ENCODE measurements at places on chromosomes 11 and 22.

DNA sequence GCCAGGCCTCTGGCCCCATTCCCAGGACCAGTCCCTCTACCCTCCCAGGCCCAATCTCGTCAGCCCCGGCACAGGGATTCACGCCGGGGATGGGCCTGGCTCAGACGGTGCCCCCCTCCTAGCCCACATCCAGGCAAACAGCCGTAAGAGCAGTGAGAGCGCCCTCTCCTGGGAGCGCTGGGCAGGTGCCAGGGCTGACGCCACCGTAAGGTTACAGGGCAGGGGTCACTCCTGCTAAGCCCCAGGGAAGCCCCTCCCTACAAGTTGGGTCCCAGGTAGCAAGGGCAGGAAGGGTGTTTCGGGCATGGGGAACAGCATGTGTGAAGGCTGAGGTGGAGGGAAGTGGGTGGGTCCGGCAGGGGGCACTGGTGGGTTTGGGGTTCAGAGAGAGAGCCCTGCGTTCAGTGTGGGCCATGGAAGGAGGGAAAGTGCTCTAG is 19.2 kb upstream of the PPARA start:
- DNase-seq = no peak

GRCh38 chr22:23781511-23782183 is 5.1 kb upstream of the SMARCB1 start:
- no peak for DNase-seq

DNA sequence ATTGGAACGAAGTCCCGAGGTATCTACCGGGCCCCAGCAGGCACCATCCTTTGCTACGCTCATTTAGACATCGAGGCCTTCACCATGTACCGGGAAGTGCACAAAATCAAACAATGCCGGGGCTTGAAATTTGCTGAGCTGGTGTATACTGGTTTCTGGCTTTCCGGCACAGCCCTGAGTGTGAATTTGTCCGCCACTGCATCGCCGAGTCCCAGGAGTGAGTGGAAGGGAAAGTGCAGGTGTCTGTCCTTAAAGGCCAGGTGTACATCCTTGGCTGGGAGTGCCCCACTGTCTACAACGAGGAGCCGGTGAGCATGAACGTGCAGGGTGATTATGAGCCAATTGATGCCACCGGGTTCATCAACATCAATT is 158.8 kb upstream of the GUCY1A2 start:
- DNase-seq = no peak

GRCh38 chr11:117579161-117579560 is 217.9 kb downstream of the DSCAML1 start:
- DNase-seq = no peak

- no peak for DNase-seq
These were observed 60.3 kb downstream of the CWF19L2 start for GRCh38 chr11:107397357-107397756.

- no peak for DNase-seq
These were observed 90.3 kb downstream of the MTMR3 start for GRCh38 chr22:29973269-29973668.

GRCh38 chr11:87897921-87898320 is 277.3 kb downstream of the RAB38 start:
- no peak for DNase-seq

GRCh38 chr22:40176921-40177737 is 596 bp upstream of the TNRC6B start:
- DNase-seq = no peak

DNA sequence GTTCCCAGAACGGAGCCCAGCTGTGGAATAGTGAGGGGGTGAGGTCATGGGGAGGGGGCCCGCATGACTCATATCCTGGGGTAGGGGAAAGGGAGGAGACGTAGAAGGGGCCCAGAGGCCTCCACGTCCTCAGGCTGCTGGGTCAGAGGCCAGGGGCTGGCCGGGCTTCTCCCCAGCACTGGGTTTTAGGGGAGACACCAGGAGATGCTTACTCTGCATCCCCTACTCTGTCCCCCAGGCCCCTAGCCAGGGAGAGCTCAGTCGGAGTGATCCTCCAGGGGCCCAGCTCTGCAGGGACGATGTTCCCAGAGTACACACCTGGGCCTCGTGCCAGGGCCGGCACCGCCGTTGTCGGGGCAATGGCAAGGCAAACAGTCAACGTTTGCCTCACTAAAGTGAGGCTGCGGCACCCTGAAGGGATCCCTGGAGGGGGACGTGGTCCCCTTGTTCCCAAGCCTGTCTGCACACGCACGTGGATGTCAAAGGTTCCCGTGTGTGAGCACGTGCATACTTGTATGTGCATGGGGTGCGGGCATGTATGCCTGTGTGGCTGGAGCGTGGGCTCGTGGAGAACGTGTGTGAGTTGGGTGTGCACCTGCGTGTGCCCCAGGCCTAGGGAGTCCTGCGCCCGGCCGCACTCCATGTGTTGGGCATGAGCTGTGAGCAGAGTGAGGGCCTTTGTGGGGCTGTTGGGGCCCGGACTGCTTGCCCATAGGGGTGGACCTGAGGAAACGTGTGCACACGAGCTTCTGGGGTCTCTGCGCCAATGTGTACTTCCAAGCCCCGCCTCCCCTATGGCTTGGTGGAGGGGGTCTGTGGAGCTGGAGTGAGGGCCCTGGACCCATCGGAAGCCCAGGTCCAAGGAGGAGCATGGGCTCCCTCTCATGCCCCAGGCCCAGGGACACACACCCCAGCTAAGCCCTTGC is 14.2 kb downstream of the PRR33 start:
- no peak for DNase-seq

DNA sequence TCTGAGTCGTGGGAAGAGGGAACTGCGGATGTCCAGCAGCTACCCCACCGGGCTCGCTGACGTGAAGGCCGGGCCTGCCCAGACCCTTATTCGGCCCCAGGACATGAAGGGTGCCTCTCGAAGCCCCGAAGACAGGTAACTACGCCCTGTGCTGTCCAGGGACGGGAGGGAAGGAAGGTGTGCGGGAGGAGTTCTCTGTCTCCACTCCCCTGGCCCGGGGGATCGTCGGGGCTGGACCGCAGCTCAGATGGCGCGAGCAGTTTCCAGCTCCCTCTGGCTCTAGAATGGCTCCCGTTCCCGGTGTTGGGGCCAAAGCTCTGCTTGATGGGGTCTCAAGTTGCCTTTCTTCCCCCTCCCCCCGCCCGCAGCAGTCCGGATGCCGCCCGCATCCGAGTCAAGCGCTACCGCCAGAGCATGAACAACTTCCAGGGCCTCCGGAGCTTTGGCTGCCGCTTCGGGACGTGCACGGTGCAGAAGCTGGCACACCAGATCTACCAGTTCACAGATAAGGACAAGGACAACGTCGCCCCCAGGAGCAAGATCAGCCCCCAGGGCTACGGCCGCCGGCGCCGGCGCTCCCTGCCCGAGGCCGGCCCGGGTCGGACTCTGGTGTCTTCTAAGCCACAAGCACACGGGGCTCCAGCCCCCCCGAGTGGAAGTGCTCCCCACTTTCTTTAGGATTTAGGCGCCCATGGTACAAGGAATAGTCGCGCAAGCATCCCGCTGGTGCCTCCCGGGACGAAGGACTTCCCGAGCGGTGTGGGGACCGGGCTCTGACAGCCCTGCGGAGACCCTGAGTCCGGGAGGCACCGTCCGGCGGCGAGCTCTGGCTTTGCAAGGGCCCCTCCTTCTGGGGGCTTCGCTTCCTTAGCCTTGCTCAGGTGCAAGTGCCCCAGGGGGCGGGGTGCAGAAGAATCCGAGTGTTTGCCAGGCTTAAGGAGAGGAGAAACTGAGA is 1.4 kb downstream of the ADM start:
- DNase-seq = no peak

- no peak for DNase-seq
These were observed 34.3 kb downstream of the DBX1 start for GRCh38 chr11:20125927-20126326.

DNA sequence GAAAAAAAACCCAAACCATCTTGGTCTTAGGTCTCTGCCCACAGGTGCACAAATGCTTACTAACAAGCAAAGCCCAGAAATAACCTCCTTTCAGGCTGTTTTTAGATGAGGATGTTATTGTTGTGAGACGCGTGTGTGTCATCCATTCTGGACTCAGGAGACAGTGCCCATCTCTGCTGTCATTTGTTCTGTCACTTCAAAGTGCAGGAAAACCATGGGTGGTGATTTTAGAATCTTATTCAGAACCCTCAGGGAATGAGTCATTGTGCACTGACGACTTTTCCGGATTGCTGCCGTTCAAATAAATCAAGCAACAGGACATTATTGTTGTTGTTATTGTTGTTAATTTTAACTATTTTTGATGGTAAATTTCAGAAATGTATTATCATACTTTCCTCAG is 110.3 kb downstream of the LRRC32 start:
- DNase-seq = no peak

GRCh38 chr22:26489447-26490036 is 5.9 kb downstream of the SRRD start:
- DNase-seq = no peak

DNA sequence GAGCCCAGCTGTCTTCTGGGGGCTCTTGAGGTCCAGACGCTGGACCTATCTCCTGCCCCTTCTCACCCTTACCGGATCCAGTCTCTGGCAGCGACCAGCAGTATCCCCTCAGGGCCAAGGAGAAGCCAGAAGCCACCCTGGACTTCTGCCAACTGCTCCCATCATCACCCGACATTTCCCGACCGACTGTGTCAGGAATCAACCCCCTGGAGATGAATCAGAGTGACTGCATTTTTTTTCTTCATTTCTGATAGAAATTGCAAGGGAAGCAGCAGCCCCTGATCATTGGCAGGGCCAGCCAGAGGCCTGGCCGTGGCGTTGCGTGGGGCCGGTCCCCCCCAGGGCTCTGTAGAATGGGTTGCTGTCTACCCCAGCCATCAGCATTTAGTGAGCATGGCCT is 5.2 kb upstream of the LIF start:
- DNase-seq = no peak

DNA sequence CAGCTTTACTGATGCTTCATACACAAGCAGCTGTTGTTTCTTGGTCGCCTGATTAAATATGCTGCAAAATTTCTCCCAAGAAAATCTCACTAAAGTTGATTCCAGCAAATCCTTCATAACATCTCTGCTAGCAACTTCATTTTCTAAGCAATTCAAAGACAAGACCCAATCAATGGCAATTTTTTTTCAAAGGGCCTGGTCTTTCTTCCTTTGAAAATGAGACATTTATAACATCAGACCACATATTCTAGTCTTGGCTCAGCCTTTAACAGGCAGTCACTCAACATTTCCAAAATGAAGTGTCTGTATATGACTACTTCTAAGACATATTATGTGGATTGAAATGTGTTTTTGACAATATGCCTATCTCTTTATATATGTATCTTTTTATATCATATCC is 702.6 kb downstream of the KCNA4 start:
- DNase-seq = no peak

DNA sequence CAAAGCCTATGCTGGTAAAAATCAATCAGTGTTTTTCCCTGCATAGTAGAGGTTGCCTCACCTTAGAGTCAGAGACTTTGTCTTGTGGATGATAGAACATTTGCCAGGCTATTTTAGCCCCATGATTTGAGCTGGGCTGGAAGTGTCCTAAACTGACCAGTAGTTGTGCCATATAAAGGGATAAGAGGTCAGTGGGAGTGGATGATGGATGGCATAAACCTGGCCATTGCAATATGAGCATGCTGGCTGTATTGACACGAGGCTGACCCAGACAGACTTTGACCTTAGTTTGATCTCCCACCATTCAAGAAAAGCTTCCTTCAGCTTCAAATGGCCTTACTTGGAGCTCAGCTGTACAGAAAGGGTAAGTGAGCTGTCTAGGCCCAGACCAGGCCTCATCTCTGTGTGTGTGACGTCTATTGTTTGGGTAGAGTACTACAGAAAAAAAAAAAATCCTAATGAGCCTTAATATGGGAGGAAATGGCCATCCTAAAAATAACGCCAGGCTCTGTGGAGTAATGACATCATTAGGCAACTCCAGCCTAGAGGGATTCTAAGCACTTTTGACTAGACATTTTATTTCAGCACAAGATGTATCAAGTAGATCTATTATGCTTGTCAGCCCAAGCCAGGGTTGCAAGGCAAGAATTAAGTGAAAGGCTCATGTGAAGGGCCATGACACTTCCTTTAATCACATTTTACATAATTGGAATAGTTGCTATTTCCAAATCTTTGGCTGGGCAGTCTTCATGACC is 51.3 kb upstream of the CADM1 start:
- no peak for DNase-seq

- DNase-seq = no peak
These were observed 30.7 kb downstream of the PRR5L start for GRCh38 chr11:36326524-36327419.

DNA sequence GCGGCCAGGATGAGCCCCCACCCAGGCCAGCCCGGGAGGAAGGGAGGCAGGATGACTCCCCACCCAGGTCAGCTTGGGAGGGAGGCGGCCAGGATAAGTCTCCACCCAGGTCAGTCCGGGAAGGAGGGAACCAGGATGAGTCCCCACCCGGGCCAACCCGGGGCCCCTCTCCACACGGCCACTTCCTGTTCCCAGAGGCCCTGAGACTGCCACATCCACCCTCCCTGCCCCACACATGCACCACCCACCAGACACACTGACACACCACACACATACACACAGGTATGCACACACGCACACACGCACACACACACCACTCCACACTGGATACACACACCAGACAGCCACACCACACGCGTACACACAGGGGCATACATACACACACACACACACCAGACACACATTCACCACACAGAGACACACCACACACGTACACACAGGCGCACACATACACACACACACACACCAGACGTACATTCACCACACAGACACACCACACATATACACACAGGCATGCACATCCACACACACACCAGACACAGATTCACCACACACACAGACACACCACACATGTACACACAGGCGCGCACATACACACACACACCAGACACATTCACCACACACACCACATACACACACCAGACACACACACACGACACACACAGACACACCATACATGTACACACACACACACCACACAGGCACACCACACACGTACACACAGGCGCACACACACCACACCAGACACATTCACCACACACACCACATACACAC is 84.9 kb upstream of the PRR5 start:
- DNase-seq = no peak

GRCh38 chr11:10374386-10374785 is 69.5 kb downstream of the ADM start:
- DNase-seq = no peak

DNA sequence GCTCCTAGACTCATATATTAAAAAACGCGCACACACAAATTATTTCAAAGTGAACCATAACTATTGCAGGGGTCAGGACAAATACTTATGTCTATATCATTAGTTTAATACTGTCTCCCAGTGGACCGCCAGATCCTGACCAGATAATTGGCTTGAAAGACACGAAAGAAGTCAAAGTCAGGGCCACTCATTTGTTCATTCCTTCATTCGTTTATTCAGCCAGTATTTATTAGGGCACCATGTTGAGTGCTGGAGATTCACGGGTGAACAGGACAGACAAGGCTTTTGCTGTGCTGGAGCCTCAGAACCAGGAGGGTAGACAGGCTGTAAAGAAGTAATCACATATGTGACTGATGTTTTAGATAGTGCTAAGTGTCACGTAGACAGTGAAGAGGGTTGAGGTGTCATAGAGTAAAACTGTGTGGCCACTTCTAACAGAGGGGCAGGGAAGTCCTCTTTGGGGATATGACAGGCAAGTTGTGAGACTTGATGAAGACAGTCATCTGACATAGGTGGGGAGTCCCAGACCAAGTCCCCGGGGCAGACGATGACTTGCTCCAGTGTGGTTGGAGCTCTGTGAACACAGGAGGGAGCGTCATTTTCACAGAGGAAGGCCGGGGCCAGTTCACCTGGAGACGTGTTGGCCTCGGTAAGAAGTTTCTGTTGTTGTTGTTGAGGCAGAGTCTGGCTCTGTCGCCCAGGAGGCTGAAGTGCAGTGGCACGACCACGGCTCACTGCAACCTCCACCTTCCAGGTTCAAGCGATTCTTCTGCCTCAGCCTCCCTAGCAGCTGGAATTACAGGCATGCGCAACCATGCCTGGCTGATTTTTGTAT is 25.9 kb downstream of the RBX1 start:
- no peak for DNase-seq
